Retinal pigment epithelial cell (primary cell): ENCODE measurements at places on chromosomes 7 and 10.

GRCh38 chr10:8088504-8088903 lies 34.0 kb downstream of the GATA3 start:
- no peak for DNase-seq

DNA sequence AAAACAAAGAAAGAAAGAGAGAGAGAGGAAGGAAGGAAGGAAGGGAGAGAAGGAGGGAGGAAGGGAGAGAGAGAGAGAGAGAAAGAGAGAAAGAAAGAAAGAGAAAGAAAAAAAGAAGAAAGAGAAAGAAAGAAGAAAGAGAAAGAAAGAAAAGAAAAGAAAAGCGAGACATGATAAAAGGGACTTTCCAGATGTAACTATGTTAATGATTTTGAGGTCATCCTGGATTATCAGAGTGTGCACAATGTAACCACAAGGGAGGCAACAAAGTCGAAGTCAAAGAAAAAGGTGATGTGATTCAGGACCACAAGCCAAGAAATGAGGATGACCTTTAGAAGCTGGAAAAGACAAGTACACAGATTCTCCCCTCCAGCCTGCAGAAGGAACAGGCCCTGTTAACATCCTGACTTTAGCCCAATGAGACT lies 48.9 kb upstream of the PAX2 start:
- no peak for DNase-seq

DNA sequence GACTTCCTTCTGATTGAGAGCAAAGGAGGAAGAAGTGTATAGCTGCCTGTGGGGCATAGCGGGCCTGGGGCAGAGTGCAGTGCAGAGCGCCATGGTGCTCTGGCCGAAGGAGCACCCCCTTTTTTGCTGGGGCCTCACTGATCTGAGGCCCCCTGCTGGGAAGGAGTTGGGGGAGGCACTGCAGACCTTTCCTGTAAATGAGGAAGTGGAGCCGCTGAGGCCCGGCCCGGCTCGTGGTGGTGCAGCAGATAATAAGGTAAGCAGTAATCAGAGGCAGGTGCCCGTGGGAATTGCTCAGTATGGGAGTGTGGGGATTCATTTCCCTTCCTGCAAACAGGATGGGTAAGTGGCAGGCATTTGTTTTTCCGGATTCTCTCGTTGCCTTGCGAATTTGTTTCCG lies 373.7 kb upstream of the MKI67 start:
- DNase-seq = no peak

DNA sequence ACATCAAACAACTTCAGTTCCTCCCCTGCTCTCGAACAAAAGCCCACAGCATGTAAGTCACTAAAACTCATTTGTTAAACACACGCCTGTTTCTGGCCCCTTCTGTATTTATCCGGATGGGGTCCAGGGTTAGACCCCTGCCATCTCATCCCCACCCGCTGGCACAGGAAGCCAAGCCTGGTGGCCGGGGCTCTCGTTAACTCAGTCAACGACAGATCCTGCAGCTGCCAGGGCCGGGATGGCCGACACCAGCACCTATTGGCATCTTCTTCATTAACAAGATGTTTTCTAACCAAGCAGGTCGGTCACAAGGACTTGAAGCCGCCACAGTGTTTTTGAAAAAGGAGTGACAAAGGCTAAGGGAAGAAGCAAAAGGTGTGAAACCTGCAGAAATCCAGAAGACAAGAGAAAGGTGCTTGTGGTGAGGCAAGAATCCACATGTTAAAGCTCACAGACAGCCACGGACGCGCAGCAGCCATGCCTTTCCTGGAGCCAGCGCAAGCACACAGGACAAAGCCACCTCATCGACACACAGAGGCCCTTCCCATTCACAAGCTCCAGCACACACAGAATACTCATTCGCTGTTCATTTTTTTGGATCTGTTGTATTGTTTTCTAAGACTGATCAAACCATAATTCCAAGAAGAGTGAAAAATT lies 202.7 kb downstream of the DIP2C start:
- DNase-seq = no peak

DNA sequence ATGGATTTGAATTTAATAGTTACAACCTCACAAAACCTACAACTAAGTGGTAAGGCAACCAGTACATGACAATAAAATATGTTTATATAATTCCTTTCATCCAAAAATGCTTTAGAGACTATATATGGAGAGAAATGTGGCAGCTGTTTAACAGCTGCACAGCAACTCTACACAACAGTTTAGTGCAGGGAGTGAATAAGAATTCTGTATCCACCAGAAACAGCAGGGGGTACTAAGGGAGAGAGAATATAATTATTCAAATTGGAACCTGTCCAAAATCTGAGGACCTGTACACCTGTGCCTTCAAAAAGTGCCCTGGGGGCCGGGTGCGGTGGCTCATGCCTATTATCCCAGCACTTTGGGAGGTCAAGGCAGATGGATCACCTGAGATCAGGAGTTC lies 49.6 kb downstream of the POLL start:
- no peak for DNase-seq

GRCh38 chr7:132390705-132391104 lies 185.6 kb downstream of the PLXNA4 start:
- no peak for DNase-seq

DNA sequence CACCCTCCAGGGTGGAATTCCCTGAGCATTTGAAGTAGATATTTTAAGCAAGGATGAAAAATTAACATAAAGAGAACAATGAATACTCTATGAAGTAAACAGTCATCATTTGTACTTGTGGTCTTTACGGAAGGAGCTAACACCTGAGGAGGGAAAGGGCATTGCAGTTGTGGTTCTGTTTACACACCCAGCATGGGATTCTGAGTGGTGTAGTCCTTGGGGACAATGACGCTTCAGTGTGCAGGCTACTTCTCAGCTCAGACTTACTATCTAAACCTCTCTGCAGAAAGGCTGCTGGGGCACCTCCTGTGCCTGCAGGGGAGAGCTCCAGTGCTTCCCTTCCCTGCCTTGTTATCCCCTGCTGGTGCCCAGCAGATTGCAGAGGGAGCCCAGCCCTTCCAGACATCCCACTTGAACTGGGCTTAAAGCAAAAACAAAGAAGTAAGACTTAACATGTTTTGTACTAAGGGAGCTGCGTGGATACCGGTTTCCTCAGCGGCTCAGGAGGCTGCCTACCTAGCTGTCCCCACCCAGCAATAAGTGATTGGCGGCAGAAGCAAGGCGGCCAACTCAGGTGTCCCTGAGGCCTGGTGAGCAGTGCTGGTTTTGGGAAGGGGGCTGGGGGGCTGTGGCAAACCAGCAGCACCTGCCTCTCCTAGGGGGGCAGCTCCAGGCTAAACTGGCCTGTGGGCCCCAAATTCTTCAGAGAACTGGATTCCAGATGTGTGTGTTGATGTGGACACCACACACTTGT lies 89.1 kb downstream of the CELF2 start:
- DNase-seq = no peak

GRCh38 chr10:96378741-96379140 lies 19.9 kb upstream of the OPALIN start:
- no peak for DNase-seq
